ENCODE measurements at places on chromosomes 2 and 18.

GRCh38 chr2:133953524-133953923, 300.3 kb upstream of the MGAT5 start:
- DNase-seq: no peak

- DNase-seq: no peak
Measured at GRCh38 chr2:38991899-38992298, 102.2 kb downstream of the ARHGEF33 start.

DNA sequence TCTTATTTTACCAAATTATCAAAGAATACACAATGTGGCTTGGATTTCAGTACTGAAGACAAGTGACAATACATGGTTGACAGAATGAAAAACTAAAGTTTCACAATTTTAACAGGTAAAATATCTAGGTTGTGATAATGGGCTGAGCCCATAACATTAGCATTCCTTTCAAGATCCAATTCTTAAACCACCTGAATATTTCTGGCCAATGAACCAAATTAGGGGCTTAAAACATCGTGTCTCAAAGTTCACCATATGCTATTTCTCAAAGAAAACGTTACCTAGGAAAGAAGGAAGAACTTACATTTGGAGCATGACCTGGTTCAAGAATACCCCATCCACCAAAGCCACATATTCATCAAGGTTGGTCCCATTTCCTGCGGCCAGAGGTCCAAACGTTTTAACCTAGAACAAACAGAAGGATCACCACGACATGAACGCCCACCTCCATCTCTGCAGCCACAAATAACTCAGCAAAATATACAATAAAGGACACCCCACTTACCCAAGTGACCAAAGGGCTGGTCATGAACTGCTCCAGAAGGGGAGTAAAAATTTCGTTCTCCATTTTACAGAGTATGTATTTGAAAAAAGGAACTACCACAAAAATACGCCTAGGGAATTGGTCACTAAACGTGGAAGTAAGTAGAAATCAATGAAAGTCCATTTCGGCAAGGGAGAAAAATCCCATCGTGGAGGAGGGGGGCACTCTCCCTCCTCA, 984 bp downstream of the CCDC88A start:
- DNase-seq: no peak

DNA sequence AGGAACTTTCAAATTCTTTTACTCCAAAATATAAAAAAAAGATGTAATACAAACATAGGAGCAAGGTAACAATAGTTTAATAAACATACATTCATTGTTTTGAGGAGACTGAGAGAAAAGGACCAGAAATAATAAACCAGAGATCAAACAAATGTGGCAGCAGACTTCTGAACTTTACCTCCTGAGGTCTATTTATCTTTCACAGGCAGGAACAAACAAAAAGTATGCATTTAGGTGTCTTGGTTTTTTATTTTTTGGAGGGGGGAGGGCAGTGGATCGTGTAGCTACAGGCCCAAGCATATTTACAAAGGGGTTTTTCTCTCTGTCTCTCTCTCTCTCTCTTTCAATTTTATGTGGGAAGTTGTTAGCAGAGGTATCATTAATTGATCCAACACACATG, 5.6 kb downstream of the PPP4R1 start:
- no peak for DNase-seq

- no peak for DNase-seq
Measured at GRCh38 chr2:74074487-74074886, 73.2 kb downstream of the BOLA3 start.

Data from glomerular endothelial cell (primary cell).